ENCODE measurements at places on chromosomes 1 and 21.

DNA sequence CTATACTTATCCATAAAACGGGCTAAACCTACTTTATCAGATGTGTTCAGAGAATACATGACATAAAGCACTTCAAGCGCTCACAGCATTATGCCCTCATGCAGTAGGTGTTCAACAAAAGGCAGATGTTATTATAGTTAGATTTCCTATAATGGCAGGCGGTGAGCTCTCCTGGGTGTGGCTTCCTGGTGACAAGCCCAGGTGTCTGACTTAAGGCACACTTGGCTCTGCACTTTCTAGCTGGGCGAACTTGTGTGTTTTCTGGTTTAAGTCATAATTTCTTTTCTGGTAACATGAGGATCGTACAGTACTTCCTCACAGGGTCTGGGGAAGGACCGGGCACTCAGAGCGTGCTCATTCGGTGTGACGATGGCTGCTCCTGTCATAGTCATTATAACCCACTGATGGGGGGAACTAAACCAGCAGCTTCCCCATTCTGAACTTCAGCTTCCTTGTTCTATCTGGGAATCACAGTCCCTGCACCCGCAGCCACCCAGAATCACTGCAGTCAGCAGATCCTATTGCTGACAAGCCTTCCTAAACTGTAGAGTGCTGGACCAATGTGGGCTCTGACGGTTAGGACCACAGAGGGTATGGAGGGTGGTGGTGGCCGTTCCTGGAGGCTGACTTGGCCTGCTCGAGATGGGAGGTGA lies 52.8 kb downstream of the IGSF21 start:
- no peak for DNase-seq

DNA sequence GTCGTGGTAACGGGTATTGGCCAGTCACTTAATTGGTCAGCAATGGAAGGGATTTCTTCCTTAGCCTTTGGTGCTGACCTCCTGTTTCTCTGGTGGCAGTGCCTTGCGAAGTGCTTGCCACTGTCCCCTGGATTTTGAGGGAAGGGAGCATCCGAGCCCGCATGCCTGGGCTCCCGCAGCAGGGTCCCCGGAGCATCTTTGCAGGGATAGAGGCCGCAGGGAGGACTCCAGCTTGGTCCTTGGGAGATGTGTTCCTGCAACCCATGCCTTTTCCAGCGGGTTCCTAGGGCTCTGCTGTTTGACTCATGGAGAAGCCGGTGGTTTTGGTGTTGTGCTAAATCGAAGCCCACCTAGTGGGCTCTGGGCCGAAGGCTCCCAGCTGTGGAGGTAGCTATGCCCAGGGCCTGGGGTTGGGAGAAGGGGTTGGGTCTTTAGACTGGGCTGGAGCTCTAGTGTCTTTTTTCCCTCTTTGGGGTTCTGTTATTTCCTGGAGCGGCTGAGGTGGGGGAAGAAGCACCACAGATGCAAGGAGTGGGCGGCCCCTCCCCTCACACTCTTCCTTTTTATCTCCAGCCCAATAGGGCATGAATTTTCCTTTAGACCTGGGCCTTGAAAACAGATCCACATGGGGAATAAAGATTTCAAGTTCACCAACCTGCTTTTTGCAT lies 39.0 kb downstream of the PIK3CD start:
- no peak for DNase-seq

DNA sequence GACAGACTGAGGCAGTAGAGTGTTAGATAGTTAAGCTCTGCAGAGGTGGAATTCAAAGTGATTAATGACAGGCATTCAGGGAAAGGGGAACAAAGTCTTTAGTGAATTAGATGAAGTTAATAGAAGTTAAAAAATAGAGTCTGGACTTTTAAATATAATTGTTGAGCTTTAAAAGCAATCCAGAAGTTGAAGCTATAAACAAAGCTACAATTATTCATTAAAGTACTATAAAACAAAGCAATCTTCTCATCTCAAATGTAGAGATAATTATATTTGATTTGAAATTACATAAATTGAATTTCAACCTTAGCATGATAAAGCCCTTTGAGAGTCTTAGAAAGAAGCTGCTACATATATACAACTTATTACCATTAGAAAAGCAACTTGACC lies 710.6 kb downstream of the MRPL39 start:
- no peak for DNase-seq

GRCh38 chr1:116570358-116571214 lies at the start of gene CD58:
Gene CD58, minus strand, starts transcription at chr1:116571026. Its CDS starts 54 bp downstream, at chr1:116570972.
- DNase-seq: no peak

GRCh38 chr1:224782281-224783000 lies 147.0 kb upstream of the DNAH14 start:
- DNase-seq: no peak

GRCh38 chr1:156383023-156383422 lies 14.0 kb downstream of the RHBG start:
- no peak for DNase-seq

DNA sequence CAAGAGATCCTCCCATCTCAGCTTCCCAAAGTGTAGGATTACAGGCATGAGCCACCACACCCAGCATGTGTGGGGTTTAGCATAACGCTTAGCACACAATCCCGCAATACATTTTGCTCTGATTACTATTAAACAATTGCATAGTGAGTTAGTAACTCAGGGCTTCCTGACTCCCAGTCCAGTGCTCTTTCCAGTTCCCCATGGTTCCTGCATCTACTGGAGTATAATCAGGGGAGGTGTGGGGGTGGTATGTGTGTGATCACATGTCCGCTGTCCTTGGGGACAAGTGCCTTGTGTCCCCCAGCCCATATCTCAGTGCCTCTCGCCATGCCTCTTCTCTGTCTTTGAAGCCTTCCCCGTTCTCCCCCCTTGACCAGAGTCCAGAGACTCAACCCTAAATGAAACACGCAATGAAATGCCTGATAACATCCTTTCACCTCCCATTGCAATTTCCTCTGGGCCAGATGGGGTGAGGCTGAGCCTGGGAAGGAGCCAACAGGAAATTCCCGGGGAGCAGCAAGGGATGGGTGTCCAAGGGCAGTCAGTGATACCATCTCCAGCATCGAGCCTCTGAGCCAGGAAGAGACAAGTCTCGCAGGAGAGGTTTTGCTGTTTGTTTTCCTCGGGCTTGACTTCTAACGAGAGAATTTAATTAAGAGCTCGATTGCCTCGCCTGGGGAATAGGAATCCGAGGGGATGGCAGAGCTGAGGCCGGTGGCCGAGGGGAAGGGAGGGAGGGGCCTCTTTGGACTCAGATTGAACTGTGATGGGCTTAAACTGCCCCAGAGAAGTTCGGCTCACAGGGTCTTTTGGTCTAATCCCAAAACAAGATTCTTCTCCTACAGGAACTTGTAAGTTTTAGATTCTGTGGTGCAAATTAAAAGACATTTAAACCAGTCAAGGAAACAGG lies 7.7 kb upstream of the HTR1D start:
- peak; percentile 44 for DNase-seq

DNA sequence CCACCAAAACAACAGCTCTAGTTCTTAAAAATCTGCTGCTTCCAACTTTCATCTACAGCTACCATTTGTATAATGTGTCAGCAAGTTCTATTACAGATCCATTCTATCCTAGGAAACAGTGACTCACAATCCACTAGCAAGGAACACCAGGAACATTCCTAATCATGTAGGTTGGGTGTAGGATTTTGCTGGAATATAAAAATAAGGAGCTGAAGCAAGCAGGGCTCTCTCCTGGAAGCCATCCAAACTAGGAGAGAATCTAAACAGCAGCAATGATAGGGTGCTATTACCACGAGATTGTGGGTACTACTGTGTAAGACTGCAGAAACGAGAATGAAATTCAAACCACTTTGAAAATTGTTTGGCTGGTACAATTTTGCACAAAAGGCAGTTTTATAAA lies 135.0 kb downstream of the PTPN14 start:
- DNase-seq: no peak

DNA sequence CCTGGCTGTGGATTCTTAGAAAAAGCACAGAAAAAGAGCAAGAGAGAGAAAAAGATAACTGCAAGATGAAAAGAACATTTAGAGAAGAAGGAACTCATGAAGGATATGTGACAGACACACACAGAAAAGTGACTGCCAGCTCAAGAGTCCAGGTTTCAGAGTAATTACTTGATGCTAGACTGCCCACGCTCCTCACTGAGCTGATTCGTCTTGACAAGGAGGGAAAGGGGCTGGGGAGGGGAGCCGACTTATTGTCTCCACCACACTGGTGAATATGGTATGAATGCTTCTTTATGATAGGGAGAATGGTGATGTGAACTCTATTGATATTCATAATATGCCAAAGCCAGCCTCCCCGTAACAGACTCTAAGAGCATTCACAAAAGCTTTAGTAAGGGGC lies 140.4 kb downstream of the BRINP2 start:
- no peak for DNase-seq

GRCh38 chr1:233940908-233941307 lies 36.4 kb downstream of the SLC35F3 start:
- no peak for DNase-seq

- DNase-seq: no peak
Observed at GRCh38 chr1:26780344-26780957, 7.3 kb upstream of the PIGV start.

DNA sequence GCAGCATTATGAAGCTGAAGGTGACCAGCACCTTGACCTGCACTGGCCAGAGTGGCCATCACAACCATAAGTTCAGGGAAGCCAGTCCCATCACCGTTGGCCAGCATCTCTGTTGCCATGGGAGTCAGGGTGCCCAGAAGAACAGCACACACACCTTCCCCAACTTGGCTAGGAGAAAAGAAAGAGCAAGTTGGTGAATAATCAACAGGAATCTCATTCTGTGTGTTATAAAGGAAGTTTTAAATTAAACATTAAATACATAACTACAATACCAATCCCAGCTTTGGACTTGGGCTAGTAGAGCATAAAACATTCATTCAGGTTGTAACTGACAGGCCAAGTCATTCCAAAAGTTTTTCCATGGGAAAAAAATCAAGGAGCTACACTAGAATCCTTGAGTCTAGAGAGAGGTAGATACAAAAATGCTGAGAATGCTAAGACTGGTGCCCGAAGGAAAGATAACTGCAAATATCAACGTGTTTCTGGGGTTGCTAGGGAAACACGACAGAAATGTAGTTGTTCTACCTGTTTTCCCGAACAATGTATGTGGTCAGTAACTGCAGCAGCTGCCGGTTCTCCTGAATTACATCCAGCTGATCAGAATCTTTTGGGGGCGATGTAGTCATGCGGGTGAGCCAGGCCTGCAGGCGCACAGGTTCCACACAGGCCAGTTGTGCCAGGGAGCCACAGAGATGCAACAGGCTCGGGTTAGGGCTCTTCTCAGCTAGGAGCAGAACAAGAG lies 45.6 kb downstream of the UBR4 start:
- DNase-seq: no peak

GRCh38 chr1:229385853-229386456 lies 43.1 kb upstream of the CCSAP start:
- no peak for DNase-seq

- no peak for DNase-seq
Observed at GRCh38 chr1:13664451-13664850, 35.5 kb upstream of the PRDM2 start.

DNA sequence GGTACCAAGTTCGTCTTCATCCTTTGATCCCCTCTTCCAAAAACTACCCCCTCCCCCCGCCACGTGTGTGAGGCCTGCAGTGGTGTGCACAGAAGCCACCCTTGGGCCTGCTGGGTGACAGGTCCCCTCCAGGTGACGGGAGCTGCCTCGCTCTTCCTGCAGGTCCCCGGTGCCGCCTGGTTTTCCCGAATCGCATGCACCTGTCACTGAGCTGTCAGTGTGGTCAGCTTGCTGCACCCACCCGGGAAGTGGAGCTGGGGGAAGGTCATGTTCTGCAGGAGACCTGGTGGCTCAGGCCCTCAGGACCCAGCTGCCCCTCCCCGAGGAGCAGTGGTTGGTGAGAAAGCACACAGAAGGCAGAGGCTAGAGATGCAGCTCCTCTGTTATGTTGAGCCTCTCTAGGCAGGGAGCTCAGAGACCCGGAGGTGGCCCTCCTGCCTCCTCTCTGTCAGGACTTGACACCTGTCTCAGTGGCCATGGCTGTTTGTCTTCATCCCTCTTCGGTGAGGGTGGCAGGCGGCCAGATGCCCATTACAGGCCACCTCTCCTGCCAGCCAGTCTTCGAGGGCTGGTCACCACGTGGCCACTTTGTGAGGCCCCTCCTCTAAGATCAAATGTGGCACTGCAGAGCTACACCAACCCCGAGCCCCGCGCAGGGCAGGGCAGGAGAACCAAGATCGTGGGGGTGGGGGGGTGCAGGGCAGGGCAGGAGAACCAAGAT lies 60.9 kb downstream of the SKI start:
- DNase-seq: no peak

GRCh38 chr1:61138921-61139774 lies 56.8 kb downstream of the NFIA start:
- DNase-seq: no peak

GRCh38 chr1:116764466-116764898 lies 10.3 kb downstream of the CD2 start:
- no peak for DNase-seq

DNA sequence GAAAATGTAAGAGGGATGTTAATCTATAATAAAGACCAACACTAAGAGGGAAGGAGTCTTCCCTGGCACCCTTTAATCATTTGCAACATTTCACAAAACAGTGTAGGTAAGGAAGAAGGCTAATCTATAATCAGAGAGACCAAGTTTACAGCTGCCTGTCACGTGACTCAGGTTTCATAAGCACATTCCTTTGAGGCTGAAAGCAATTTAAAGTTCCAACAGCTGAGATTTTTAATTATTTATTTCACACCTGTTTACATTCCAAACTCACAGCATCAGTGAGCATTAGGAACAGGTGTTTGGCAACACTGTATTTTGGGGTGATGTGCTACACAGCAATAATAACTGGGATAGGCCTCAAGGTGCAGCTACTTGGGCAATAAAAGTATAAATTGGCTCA lies 75.7 kb upstream of the PGBD5 start:
- DNase-seq: no peak

GRCh38 chr1:63693944-63694571 lies 79.8 kb upstream of the ROR1 start:
- no peak for DNase-seq

GRCh38 chr1:154206196-154206595 lies at the start of gene CFAP141:
Gene CFAP141, minus strand, starts transcription at chr1:154206333. Its CDS starts 26 bp downstream, at chr1:154206307.
- no peak for DNase-seq

GRCh38 chr1:117925981-117926380 lies 3.4 kb downstream of the GDAP2 start:
- no peak for DNase-seq

- no peak for DNase-seq
Observed at GRCh38 chr21:31991356-31992331, 118.8 kb downstream of the HUNK start.

GRCh38 chr21:40516335-40516734 lies 330.6 kb downstream of the DSCAM start:
- DNase-seq: no peak

- no peak for DNase-seq
Observed at GRCh38 chr1:71548398-71548890, 467.6 kb upstream of the ZRANB2 start.

All from glomerular endothelial cell (primary cell).